ENCODE measurements at places on chromosomes 4 and X.

DNA sequence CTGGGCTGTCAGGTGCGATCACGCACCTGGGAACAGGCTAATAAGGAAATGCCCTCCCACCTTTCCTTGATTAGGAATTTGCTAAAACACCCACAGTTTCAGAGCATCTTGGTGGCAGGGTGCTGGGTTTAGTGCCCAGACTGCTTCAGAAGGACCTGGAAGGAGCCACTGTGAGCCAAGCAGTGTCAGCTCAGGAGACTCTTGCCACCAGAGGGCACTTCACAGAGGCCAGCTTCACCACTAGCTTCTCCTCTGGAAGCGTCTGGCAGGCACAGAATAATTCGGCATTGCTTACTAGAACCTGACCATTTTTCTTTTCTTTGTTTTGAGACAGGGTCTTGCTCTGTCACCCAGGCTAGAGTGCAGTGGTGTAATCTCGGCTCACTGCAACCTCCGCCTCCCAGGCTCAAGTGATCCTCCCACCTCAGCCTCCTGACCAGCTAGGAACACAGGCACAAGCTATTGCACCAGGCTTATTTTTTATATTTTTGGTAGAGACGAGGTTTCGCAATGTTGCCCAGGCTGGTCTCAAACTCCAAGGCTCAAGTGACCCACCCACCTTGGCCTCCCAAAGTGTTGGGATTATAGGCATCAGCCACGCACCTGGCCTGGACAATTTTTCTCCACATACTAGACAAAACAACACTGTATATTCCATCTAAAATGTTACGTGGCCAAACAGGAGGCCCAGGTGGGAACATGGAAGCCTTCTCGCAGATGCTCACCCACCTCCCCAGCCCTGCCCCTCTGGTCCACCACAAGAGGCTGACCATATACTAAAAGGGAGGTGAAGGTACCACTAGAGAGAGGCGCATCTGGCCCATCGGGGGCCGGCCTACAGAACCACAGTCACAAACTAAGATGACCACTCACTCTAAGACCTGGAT lies 14.1 kb downstream of the NOP14 start:
- DNase-seq, result no peak

DNA sequence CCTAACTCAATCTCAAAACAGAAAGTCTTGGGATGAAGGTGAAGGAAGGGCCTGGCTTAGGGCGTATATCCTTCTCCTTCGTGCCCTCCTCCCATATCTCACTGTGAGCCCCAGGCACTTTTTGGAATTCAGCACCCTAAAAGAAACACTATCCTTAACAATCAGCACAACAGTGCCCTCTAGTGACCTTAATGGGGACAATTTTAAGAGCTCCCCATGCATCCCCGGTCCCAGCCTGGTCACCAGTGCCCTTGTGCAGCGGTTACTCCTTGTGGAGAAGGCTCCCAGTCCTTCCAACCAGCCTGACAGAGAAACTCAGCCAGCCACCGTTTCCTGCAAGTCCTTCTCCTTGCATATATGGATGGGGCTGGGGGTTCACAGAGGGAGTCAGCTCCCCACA lies 4.2 kb downstream of the PAK3 start:
- DNase-seq, result peak; percentile 9

DNA sequence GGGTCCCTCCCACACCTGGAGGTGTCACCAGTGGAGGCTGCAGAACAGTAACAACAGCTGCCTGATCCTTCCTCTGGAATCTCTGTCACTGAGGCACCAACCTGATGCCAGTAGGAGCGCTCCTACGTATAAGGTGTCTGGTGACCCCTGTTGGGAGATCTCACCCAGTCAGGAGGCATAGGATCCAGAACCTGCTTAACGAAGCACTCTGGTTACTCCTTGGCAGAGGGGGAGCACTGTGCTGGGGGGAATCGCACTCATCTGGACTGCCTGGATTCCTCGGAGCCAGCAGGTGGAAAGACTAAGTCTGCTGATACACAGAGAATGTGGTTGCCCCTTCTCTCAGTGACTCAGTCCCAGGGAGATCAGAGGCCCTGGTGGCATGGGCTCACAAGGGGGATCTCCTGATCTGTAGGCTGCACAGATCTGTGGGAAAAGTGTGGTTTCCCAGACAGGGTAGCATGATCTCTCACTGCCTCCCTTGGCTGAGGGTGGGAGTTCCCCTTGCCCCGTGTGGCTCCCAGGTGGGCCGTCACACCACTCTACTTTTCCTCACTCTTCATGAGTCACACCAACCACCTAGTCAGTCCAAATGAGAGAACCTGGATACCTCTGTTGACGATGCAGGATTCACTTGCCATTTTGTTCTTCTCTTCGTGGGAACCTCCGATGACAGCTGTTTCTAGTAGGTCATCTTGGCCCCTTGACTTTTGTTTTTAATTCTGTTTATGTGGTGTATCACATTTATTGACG lies 305.9 kb downstream of the IDS start:
- DNase-seq, result no peak

- no peak for DNase-seq
Observed at GRCh38 chrX:81392396-81392795, 190.5 kb downstream of the SH3BGRL start.

DNA sequence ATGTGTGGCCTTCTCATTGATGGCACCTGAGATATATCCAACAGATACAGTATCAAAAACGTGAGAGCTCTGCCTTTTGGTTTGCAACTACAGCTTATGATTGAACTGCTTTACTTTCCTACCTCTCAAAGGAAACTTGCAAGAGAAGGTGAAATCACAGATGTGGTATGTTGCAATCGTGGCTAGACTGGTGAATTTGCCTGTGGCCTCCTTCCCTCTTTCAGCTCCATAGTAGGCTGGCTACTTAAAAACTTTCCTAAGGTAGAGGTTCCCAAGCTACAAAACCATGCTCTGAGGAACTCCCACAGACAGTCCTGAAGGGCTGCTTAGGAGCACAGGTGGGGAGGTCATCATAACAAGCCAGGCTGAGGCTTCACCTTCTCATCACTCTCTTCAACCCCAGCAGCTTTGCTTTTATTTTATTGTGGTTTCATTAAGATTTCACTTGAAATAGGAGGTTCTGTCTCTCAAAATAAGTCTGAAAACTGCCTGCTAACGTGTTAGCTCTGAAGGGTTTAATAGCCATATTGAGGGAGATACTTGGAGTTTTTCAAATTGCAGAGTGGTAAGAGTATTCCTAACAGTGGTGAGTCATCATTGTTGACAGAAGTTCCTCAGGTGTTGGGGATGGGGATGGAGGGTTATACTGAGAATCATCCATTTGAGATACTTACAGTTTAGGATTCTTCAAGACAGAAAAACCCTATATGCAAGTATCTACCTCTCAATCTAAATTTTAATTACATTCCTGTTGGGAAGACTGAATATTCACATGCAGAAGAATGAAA lies 93.5 kb upstream of the UCP1 start:
- DNase-seq, result peak; percentile 67

- peak; percentile 0 for DNase-seq
Observed at GRCh38 chrX:69361311-69361845, 142.7 kb upstream of the NALF2 start.

GRCh38 chr4:39763714-39764572 lies 66.0 kb downstream of the UBE2K start:
- no peak for DNase-seq

DNA sequence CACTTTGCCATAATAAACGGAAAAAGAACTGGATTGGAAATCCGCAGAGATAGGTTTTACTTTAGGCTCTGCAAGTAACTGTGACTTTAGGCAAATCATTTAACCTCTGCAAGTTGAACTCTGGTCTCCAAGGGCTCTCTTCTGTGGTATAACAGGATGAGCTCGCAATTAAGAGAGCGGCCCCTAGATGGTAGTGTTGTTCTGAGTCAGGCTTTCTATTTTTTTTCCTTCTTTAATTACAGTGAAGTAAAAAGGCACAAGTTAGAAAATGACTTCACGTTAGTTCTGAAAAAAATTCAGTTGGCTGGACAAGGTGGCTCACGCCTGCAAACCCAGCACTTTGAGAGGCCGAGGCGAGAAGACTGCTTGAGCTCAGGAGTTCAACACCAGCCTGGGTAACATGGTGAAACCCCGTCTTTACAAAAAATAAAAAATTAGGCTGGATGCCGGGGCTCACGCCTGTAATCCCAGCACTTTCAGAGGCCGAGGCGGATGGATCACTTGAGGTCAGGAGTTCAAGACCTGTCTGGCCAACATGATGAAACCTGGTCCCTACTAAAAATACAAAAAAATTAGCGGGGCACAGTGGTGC lies 18.0 kb downstream of the RPS3A start:
- peak; percentile 72 for DNase-seq

DNA sequence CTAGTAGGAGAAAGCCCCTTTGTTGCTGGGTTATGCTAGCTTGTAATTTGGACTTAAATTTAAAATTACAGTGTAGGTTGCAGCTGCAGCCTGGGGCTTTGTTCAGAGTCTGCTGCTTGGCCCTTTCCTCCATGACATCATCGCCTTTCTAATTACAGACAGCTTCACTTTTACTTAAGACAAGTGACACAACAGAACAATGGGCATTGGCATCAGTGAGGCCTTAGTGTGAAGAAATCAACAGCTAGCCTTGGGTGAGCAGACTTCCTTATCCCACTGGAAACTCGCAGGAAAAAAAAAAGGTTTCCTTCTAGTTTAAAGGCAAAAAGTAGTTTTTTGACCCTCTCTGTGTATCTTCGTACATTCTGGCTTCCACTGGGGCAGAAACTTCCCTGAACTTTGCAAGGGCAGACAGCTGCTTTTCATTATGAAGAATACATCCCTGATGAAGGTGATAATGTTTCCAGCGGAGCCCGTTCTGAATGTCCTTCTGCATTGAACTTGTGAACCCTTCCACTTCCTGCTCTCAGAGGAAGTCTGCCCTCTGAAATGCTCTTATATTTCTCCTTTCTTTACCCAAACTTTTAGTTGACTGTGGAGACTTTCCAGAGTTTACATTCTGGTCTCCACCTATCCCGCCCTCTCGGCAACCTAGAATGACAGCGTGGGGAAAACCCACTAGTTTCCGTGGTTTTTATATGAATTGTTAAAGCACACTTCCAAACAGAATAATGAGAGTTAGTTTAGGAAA lies 123.2 kb upstream of the FAM9C start:
- no peak for DNase-seq

- DNase-seq, result no peak
Observed at GRCh38 chr4:796206-796605, 29.7 kb downstream of the CPLX1 start.

- DNase-seq, result no peak
Observed at GRCh38 chrX:130083107-130083490, 27.2 kb downstream of the ELF4 start.

DNA sequence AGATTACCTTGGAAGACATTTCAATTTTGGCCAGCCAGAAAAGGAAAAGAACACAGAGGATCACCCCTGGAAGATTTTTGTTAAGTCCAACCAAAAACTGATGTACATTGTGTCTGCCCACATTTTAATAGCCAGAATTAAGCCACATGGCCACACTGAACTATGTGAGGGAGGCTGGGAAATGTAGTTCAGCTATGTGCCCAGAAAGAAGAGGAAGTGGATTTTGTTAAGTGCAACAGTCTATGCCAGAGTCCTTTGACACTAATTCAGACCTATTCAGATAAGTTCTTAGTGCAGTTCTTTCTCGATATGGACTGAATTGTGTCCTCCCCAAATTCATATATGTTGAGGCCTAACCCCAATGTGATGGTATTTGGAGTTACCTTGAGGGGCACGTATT lies 18.4 kb downstream of the PRPS1 start:
- DNase-seq, result no peak

GRCh38 chrX:55522596-55523276 lies 33.1 kb upstream of the USP51 start:
- DNase-seq, result no peak

DNA sequence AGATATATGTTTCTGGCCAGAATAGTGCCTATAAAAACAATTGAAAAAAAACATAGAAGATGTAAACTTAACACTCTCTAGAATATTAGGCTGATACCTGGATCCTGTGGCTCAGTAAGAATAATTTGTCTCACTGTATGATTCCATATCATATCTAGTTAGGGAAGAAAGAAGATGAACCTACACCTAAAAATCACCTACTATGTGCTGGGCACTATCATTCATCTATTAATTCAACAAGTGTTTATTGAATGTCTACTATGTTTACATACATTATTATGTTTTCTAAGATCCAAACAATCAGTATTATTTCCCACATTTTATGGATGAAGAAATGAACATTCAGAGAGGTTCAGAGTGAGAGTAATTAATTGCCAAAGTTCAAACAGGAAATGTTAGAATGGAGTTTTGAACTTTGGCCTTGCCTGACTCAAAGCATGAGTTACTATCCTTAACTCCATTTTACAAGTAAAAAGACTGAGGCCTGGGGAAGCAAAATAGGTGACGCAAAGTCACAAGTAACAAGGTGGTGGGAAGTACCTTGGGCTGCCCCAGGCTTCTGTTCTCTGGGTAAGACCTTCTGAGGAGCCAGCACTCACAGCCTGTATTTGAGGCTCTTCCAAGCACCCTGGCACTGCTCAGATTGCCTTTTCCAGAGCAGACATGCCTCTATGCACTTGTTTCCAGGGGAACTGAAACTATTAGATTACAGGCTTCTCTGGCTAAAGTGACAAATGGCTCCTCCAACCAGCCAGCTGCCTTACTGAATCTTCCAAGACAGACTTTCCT lies 111.1 kb upstream of the ACSL4 start:
- no peak for DNase-seq

- no peak for DNase-seq
Observed at GRCh38 chrX:638482-639131, 8.0 kb downstream of the SHOX start.

- peak; percentile 49 for DNase-seq
Observed at GRCh38 chrX:108001218-108001814, 19.1 kb upstream of the TEX13B start.

DNA sequence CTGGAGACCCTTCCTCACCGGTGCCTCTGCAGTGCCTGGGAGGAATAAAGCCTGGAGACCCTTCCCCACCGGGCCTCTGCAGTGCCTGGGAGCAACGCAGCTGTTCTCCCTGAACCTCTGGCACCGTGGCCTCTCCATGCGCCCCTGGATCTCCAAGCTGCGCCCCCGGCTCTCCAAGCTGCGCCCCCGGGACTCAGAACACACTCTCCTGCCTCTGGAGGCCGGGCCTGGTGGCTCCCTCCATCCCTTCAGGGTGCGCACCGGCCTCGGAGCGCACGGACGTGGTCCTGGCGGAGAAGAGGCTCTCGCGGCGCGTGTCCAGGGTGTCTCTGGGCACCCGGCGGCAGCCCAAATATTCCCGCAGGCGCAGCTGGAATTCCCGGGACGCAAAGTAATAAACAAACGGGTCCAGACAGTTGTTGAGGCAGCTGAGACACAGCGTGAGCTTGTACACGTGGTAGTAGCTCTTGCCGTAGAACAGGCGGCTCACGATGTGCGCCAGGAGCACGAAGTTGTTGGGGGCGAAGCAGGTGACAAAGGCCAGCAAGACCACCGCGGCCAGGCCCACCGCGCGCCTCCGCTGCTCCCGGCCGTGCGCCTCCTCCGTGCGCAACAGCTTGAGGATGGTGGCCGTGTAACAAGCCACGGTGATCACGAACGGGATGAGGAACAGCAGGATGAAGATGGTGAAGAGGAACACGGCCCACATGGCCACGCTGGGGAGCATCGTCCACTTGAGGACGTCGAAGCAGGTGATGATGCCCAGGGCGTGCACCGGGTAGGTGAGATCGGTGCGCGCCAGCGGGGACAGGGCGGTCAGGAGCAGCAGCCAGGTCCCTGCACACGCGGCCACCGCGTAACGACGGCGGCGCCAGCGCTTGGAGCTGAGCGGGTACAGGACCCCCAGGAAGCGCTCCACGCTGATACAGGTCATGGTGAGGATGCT lies 12.8 kb upstream of the ASMTL start:
- DNase-seq, result no peak

GRCh38 chr4:7705593-7705992 lies 234.1 kb downstream of the AFAP1 start:
- DNase-seq, result no peak

All from amniotic epithelial cell (primary cell).